ENCODE measurements at places on chromosomes 7 and 10. TPM values are rescaled to one million over a fixed set of nuclear protein-coding genes. Genes with fewer than 3 reads are reported as not detected.

The AMPH gene
- polyA plus RNA-seq: 2.7 TPM

The ANXA8 gene
- polyA plus RNA-seq: 0.07 TPM

The TRIM50 gene
- not detected for polyA plus RNA-seq

The SFXN3 gene
- 222 TPM for polyA plus RNA-seq

The C7orf33 gene
- not detected for polyA plus RNA-seq

The ASB10 gene
- not detected for polyA plus RNA-seq

The DNAJC12 gene
- 7.8 TPM for polyA plus RNA-seq

The GTPBP10 gene
- polyA plus RNA-seq: 21.6 TPM

- no peaks in the 10 kb centered on the region for H3K27me3 ChIP-seq
- no peak for DNase-seq
- H3K4me3 ChIP-seq: no peak overlapping the region
- H3K4me1 ChIP-seq: no peaks in the 10 kb centered on the region
- no peaks in the 10 kb centered on the region for H3K36me3 ChIP-seq
- H3K27ac ChIP-seq: no peak overlapping the region
Observed at GRCh38 chr10:127182161-127182560, 14.2 kb downstream of the INSYN2A start.

- H3K4me3 ChIP-seq: no peak overlapping the region
- H3K27ac ChIP-seq: no peak overlapping the region
- H3K4me1 ChIP-seq: no peaks in the 10 kb centered on the region
- H3K27me3 ChIP-seq: peaks cover 17% of the 10 kb centered on the region
- DNase-seq: peak; percentile 15
- no peaks in the 10 kb centered on the region for H3K36me3 ChIP-seq
Observed at GRCh38 chr7:49776994-49777393, 3.6 kb downstream of the VWC2 start.

GRCh38 chr10:43218206-43218950, 48.5 kb downstream of the RASGEF1A start:
- H3K4me1 ChIP-seq: no peaks in the 10 kb centered on the region
- no peaks in the 10 kb centered on the region for H3K36me3 ChIP-seq
- no peak overlapping the region for H3K4me3 ChIP-seq
- no peak overlapping the region for H3K27ac ChIP-seq

GRCh38 chr10:132332433-132332754, 401 bp downstream of the LRRC27 start:
- H3K4me3 ChIP-seq: peak overlapping the region; percentile 43
- no peak for DNase-seq
- no peak overlapping the region for H3K27ac ChIP-seq
- H3K27me3 ChIP-seq: no peaks in the 10 kb centered on the region

DNA sequence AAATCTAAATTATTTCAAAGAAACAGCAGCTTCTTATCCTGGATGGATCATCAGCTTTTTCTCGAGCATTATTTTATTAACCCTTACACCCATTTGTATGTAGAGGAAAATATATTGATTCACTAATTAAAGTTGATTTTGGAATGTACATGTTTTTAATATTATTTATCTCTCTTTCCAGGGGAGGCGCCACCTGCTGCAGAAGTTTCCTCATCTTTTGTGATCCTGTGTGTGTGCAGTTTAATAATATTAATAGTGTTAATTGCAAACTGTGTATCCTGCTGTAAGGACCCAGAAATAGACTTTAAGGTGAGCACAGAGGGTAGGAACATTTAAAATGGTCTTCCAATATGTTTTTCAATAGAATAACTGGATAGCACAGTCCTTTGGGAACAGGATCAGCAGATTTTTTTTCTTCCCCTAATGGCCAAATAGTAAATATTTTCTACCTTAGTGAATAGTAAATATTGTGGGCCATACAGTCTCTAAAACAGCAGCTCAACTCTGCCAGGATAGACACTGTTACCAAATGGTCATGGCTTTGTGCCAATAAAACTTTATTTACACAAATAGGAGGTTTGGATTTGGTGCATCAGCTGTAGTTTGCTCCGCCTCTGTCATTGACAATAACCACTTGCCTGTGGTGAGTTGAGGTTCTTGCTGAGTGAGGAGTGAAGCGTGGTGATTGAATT, 30.6 kb downstream of the LMTK2 start:
- no peak overlapping the region for H3K27ac ChIP-seq
- H3K27me3 ChIP-seq: no peaks in the 10 kb centered on the region
- no peak overlapping the region for H3K4me3 ChIP-seq
- peaks cover 2% of the 10 kb centered on the region for H3K36me3 ChIP-seq
- no peak for DNase-seq

DNA sequence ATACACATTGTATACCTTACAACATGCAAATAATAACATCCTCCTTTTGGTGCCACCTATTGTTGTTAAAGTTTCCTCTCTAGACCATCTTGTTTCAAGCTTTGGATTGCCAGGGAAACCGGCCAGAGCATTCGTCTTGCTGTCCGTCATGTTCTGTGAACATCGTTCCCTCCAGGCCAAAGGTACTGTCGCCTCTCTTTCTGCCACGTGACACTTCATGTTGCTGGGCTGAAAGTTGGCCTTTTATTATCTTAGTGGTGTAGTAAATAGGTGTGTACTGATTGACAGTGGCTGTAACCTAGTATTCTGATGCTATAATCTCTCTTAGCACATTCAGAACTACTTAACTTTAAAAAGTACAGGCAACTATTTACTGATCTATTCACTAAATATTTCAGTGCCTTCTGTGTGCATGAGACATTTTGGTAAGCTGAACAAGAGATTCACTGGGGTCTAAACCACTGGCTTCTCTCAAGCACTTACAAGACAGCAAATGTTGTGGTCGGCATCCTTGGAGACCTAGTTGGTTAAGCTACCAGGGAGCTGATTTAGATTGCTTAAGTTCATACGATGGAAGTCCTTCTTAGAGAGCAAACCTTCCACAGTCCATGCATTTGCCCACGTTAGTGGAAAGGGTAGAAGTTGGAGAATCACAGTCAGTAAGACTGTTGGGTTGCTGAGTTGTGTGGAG, 52.4 kb downstream of the SHH start:
- DNase-seq: peak; percentile 85
- peaks cover 36% of the 10 kb centered on the region for H3K36me3 ChIP-seq
- H3K27ac ChIP-seq: no peak overlapping the region

- H3K4me1 ChIP-seq: no peaks in the 10 kb centered on the region
- DNase-seq: no peak
- no peak overlapping the region for H3K4me3 ChIP-seq
- no peaks in the 10 kb centered on the region for H3K27me3 ChIP-seq
- no peaks in the 10 kb centered on the region for H3K36me3 ChIP-seq
- H3K27ac ChIP-seq: no peak overlapping the region
Observed at GRCh38 chr10:20502903-20503585, 394.1 kb downstream of the NEBL start.

- peak; percentile 79 for DNase-seq
- H3K27ac ChIP-seq: no peak overlapping the region
- no peaks in the 10 kb centered on the region for H3K27me3 ChIP-seq
- H3K36me3 ChIP-seq: no peaks in the 10 kb centered on the region
- H3K4me1 ChIP-seq: peaks cover 5% of the 10 kb centered on the region
- H3K4me3 ChIP-seq: no peak overlapping the region
Observed at GRCh38 chr10:24908793-24909423, 43.5 kb downstream of the PRTFDC1 start.

GRCh38 chr10:55311848-55312635, 511.0 kb upstream of the PCDH15 start:
- no peaks in the 10 kb centered on the region for H3K4me1 ChIP-seq
- no peaks in the 10 kb centered on the region for H3K36me3 ChIP-seq
- DNase-seq: no peak
- no peaks in the 10 kb centered on the region for H3K27me3 ChIP-seq
- no peak overlapping the region for H3K4me3 ChIP-seq
- no peak overlapping the region for H3K27ac ChIP-seq

GRCh38 chr7:39086638-39087360, 109.1 kb downstream of the POU6F2 start:
- H3K27ac ChIP-seq: no peak overlapping the region
- no peak overlapping the region for H3K4me3 ChIP-seq
- no peaks in the 10 kb centered on the region for H3K36me3 ChIP-seq
- H3K4me1 ChIP-seq: no peaks in the 10 kb centered on the region

- no peak for DNase-seq
- no peak overlapping the region for H3K4me3 ChIP-seq
- H3K36me3 ChIP-seq: no peaks in the 10 kb centered on the region
- no peaks in the 10 kb centered on the region for H3K4me1 ChIP-seq
Observed at GRCh38 chr7:39919646-39920045, 30.4 kb upstream of the CDK13 start.

GRCh38 chr7:137241655-137242360, 101.7 kb downstream of the PTN start:
- H3K27me3 ChIP-seq: no peaks in the 10 kb centered on the region
- no peak for DNase-seq
- H3K36me3 ChIP-seq: no peaks in the 10 kb centered on the region
- H3K4me3 ChIP-seq: no peak overlapping the region

DNA sequence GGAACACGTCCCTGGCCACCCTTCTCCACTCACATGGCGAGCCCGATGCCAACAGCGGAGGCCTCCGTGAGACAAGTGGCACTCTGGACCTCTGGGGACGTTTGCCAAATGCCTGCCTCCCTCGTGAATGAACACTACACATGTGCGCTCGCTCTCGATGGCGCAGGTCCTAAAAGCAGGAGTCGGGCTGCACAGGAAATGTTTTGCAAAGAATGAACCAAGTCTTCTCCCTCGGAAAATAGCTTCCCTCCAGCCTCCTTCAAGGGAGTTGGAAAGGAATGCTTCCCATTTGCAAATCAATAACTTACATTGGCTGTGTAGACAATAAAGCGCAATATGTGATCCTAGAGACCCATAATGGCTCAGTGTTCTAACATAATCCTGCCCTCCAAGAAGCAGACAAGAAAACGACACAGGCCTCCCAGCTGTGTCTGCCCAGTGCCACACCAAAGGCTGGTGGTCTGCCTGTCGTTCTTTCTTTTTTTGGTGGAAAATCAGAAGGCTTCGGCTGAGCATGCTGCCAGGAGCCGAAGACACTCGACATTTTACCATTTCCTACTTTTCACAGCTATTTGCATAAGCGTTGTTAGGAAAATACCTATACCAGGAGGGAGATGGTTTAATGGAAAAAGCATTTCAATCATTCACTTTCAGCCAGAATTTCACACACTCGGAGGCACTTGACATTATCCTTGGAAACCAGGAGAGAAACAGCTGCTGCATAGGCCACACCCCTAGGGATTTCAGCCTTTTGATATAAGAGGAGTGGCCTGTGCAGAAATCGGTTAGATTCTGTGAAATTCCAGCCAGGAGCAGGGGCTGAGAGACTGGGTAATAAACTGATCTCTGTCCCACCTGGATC, 38.4 kb downstream of the ATXN7L1 start:
- no peaks in the 10 kb centered on the region for H3K4me1 ChIP-seq
- no peak overlapping the region for H3K27ac ChIP-seq
- H3K36me3 ChIP-seq: peaks cover 3% of the 10 kb centered on the region
- no peaks in the 10 kb centered on the region for H3K27me3 ChIP-seq

GRCh38 chr10:29553544-29554250, 81.1 kb downstream of the SVIL start:
- H3K27ac ChIP-seq: no peak overlapping the region
- H3K4me1 ChIP-seq: peaks cover 3% of the 10 kb centered on the region
- no peak overlapping the region for H3K4me3 ChIP-seq
- DNase-seq: no peak
- no peaks in the 10 kb centered on the region for H3K27me3 ChIP-seq

DNA sequence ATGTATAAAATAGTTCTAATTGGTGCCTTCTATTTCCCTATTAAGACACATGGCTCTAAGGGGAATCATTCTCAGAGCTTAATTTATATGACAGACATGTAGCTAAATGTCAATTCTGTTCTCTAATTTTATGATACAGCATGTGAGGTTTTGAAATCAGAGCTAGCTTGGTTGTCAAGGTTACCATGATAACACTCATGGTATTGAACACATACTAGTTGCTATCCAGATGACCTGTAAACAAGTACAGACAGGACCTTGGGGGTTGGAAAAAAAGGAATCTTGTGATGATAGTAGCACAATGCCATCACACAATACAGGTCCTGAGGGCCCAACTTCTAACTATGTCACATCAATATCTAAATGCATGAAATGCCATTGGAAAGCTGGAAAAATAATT, 49.2 kb downstream of the RHOBTB1 start:
- H3K36me3 ChIP-seq: peaks cover 9% of the 10 kb centered on the region
- H3K4me1 ChIP-seq: no peaks in the 10 kb centered on the region
- no peaks in the 10 kb centered on the region for H3K27me3 ChIP-seq
- no peak overlapping the region for H3K27ac ChIP-seq
- no peak overlapping the region for H3K4me3 ChIP-seq

DNA sequence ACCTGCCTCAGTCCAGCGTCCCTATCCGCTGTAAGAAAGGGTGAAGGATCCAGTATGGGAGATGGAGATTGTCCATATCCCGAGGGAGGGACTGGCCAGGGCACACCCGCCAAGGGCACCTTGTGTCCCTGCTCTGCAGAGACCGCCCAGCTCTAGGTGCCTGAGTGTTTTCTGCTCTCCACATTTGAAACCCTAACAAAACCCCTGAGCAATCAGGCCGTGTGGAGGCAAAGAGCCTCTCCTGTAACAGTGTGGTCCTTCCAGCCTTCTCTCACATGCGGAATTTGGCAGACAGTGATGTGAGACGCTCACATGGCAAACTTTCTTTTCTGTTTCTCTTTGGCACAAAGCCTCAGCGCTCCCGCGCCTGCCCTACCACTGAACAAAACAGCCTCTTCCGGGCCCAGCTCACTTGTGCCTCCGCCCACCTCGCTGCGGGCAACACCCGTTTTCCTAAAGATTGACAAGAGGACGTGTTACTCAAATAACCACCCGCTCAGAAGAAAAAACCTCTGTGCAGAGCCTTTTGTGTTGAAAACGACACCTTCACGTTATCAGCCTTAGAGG, 514.8 kb downstream of the DNAJB6 start:
- H3K4me3 ChIP-seq: no peak overlapping the region
- H3K36me3 ChIP-seq: no peaks in the 10 kb centered on the region
- H3K27me3 ChIP-seq: no peaks in the 10 kb centered on the region
- peak; percentile 8 for DNase-seq
- H3K4me1 ChIP-seq: no peaks in the 10 kb centered on the region

DNA sequence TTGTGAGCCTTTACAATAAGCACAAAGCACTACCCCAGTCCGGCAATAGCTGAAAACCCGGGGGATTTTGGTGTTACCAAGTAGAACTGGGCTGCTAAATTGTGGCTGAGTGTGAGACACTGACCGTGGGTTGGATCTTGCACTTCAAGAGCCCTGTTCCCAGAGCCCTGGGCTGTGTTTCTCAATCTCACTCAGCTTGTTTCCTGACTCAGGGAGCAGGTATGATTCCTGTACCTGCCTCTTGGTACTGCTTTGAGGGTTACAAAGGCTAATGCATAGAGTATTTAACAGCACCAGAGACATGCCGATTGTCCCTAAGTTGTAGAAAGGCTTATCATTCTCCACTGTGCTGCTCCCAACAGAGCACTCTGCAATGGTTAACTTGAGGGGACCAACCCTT, 134.6 kb downstream of the TEX36 start:
- DNase-seq: no peak
- no peaks in the 10 kb centered on the region for H3K27me3 ChIP-seq
- no peaks in the 10 kb centered on the region for H3K4me1 ChIP-seq
- H3K36me3 ChIP-seq: no peaks in the 10 kb centered on the region

- no peaks in the 10 kb centered on the region for H3K4me1 ChIP-seq
- no peaks in the 10 kb centered on the region for H3K36me3 ChIP-seq
- H3K27ac ChIP-seq: no peak overlapping the region
- no peak for DNase-seq
- H3K27me3 ChIP-seq: no peaks in the 10 kb centered on the region
Observed at GRCh38 chr10:3397231-3397630, 224.6 kb upstream of the PITRM1 start.

GRCh38 chr10:70164163-70164562, 6.2 kb downstream of the SAR1A start:
- H3K27ac ChIP-seq: no peak overlapping the region
- peaks cover 2% of the 10 kb centered on the region for H3K4me1 ChIP-seq
- no peaks in the 10 kb centered on the region for H3K36me3 ChIP-seq
- H3K4me3 ChIP-seq: no peak overlapping the region
- H3K27me3 ChIP-seq: no peaks in the 10 kb centered on the region
- DNase-seq: no peak
